ENCODE measurements at places on chromosomes 6 and 20.

DNA sequence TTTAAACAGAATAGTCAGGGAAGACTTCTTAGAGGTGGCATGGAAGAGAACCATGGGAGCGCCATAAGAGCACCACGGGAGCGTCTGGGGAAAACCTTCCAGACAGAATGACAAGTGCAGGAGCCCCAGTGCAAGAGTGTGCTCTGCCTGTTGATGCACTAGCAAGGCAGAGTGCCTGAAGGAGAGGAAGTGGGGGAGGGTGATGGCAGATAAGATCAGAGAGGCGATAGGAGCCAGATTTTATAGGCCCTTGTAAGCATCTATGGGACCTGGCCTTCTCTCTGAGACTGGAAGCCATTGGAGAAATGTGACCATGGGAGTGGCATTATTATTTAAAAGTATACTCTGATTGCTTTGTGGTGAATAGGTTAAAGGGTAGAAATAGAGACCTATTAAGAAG, 13.1 kb downstream of the FUCA2 start:
- no peak for DNase-seq

GRCh38 chr20:53718142-53719021, 124.7 kb upstream of the ZNF217 start:
- no peak for DNase-seq

GRCh38 chr20:38550274-38550673, 30.7 kb upstream of the ADIG start:
- DNase-seq, result no peak

DNA sequence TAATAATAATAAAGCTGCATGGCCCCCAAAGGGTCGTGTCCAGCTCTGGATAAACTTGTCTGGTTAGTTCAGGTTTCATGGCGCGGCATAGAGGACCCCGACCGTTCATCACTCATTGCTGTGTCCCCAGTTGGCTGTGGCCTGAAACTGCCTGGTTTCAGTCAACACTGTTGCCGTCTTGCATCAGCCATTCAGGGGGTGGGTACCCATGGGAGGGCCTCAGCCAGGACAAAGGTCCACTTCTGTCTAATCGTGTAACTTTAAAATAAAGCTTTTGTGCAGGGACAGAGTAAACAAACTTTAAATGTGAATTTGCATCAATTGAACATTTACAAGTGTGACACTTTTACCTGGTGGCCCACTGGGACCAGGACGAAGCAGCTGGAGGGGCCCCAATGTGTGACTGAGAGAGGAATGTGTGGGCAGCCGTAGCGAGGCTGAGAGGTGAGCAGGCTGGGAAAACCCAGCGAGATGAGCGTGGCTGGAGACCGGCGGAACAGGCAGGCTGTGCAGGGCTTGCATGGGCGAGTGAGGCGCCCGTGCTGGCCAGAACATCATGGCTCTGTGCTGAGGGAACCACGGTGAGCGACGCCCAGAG, 22.3 kb upstream of the UNC93A start:
- peak; percentile 81 for DNase-seq

GRCh38 chr20:57389695-57390603, 1.2 kb upstream of the RBM38 start:
- peak; percentile 65 for DNase-seq

GRCh38 chr6:149830731-149831307, 33.3 kb downstream of the LRP11 start:
- DNase-seq, result no peak

GRCh38 chr6:3569816-3570215, 113.0 kb upstream of the SLC22A23 start:
- no peak for DNase-seq

- DNase-seq, result peak; percentile 51
These were observed 84.8 kb downstream of the TAF4 start for GRCh38 chr20:61980647-61981583.

- DNase-seq, result peak; percentile 29
These were observed 136.0 kb upstream of the TOP1 start for GRCh38 chr20:40892642-40893041.

GRCh38 chr6:142700671-142701312, 244.2 kb downstream of the HIVEP2 start:
- DNase-seq, result no peak

DNA sequence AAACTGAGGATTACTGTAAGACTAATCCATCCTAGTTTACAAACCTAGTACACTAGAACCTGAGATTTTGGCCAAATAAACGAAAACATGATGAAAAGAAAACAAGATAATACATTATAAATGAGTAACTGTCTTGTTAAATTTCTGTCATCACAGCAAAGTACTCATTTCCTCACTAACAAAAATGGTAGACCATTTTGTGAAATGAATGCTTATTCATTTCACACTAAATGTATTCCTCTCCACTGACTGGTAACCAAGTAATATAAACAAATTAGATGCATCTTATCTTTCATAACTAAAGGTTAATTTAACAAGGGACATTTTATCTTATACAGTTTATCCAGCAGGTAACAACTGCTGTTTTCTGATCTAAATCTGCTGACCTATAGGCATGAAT, 143.7 kb downstream of the REV3L start:
- no peak for DNase-seq

DNA sequence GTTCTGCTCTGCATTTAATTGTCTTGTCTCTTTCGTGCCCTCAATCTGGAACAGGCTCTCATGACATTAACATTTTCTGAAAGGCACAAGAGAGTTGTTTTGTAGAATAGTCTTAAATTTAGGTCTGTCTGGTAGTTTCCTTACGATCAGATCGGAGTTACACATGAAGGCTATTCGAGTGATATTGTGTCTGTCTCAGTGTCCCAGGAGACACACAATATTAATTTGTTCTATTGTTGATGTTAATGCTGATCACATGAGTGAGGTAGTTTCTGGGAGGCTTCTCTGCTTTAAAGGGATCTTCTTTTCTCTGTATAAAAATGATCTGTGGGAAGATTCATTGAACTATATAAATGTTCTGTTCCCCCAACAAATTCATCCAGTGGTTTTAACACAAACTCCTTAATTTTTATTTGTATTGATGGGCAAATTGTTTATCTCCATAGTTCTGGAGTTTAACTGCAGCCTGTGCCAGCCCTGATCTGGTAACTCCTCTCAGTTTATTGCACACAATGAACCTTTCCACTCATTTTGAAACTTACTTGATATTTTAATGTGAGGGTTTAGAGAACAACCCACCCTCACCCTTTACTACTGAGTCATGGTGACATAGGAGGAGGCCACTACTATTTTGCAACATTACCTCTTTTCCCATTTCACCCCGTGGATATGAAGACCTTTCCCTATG, 223.0 kb downstream of the CBLN4 start:
- no peak for DNase-seq

- no peak for DNase-seq
These were observed 5.4 kb downstream of the UCKL1 start for GRCh38 chr20:63950701-63951397.

- DNase-seq, result no peak
These were observed 622.8 kb upstream of the EPHA7 start for GRCh38 chr6:94041945-94042709.

DNA sequence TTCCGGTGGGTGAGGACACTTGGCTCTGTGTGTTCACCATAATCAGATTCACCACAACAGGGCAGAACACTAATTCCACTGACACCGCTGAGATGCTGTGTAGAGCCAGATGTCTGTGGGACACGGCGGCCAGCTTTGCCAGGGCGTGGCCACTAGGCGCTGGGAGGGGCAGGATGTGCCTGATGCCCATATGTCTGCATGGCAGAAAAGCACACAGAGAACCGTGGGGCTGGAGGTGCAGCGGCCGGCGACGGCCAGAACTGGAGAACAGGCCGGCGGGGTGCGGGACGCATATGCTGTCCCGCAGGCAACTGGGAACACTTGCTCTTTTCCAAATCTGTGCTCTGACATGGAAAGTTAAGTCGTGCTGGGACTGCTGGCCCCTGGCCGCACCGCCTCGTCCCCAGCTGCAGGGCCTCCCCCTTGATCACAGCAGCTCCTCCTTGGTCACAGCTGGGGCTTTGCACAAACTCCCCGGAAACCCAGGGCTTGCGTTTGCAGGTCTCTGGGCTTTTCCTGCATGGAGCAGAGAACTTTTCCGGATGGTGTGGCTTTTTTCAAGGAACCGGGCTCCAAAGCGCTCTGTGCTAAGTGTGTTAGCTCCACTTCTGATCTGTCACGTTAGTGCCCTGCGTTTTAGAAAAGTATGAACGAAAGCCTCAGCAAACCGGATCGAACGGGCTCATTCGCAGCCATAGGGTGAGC, 31.1 kb downstream of the NTSR1 start:
- peak; percentile 22 for DNase-seq

- no peak for DNase-seq
These were observed 4.1 kb upstream of the TXLNB start for GRCh38 chr6:139295901-139296300.

DNA sequence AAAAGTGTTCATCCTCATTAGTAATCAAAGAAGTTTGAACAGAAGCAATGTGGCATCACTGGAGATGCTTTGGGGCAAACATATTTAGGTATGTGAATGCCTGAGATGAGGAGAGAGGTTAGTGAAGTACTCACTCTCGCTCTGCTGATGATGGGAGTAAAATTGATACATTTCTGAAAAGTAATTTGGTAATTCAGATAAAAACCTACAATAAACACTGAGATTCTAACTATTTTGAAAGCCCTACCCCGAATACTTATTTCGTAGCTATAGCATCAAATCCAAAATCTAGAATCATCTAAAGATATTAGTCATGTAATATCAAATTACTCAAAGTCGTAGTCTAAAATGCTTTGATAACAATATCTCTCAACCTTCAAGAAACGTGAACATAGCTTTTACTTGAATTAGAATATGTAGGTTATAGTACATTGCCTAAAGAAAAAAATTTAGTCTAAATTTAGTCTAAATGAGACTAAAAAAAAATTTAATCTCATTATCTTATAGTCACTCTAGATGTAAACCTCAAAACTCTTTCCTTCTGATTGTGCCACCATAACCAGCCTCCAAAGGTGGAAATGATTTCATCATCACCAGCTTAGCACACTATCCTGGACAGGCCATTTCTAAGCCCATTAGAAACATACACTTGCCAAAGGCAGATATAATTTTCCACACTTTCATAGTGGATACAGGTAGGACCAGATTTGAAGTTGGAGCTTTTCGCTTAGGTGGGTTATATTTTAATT, 232.5 kb upstream of the TAB2 start:
- no peak for DNase-seq

- no peak for DNase-seq
These were observed 112.1 kb downstream of the TCP11 start for GRCh38 chr6:35028781-35029769.

GRCh38 chr6:76250666-76251065, 178.2 kb upstream of the IMPG1 start:
- no peak for DNase-seq

GRCh38 chr6:95545226-95545625, 32.1 kb upstream of the MANEA start:
- DNase-seq, result no peak

DNA sequence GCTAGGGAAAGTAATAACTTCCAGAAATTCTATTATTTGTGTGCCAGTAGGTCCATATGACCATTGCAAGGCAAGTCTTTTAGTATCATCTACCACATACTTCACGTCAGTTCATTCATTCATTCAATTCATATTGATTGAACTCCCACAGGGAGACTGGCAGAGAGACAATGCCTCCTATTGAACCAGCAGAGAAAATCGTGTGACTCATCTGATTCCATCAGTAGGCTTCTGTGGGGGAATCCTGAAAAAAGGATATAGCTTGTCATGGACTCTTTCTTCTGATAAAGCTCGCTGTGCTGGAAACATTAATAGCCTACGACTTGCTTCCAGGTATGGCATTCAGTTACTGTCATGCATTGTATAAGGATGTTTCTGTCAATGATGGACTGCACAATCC, 45.3 kb upstream of the CNR1 start:
- no peak for DNase-seq

- DNase-seq, result no peak
These were observed 15.8 kb downstream of the TRAPPC3L start for GRCh38 chr6:116529466-116530290.

GRCh38 chr20:51160821-51161220, 137.9 kb upstream of the KCNG1 start:
- DNase-seq, result no peak

DNA sequence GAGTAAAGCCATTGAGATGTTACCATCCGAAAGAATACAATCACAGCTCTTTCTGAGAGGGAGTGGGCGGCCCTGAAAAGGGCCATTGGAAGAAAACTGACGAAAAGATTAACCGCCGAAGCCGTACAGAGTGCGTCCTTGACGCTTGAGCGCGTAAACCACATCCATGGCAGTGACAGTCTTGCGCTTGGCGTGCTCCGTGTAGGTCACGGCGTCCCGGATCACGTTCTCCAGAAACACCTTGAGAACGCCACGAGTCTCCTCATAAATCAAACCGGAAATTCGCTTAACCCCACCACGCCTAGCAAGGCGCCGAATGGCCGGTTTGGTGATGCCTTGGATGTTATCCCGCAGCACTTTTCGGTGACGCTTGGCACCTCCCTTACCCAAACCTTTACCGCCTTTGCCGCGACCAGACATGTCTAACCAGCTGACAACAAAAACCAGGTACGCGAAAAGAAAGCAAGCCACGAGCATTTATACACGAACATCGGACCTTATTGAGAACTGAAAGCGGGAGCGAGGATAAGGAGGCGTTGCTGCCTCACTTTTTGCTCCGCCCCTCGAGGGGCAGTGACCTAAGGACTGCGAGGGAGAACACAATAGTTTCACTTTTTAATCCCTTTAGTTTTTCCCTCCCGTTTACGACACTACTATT, 60.3 kb upstream of the HFE start:
- DNase-seq, result peak; percentile 94

- DNase-seq, result no peak
These were observed 69.7 kb upstream of the ADGRF4 start for GRCh38 chr6:47628448-47629272.

DNA sequence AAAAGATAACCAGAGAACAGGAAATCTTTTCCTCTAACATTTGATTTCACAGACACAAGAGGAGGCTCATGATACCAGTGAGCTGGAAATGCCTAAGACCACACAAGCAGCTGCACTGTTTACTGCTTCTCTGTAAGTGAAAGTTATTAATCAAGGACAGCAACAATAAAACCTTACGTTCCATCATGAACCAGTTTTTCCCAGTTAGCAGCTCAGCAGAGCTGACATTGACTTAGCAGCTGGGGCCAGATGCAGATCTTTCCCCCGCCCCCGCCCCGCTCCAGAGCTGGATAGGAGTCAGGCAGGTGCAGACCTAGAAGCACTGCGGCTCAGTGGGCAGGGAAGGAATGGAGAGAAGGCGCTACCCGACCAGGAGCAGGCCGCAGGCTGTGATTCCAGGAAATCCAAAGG, 275.2 kb downstream of the GMDS start:
- no peak for DNase-seq

GRCh38 chr6:11770546-11771466, 7.8 kb downstream of the ADTRP start:
- DNase-seq, result peak; percentile 62

DNA sequence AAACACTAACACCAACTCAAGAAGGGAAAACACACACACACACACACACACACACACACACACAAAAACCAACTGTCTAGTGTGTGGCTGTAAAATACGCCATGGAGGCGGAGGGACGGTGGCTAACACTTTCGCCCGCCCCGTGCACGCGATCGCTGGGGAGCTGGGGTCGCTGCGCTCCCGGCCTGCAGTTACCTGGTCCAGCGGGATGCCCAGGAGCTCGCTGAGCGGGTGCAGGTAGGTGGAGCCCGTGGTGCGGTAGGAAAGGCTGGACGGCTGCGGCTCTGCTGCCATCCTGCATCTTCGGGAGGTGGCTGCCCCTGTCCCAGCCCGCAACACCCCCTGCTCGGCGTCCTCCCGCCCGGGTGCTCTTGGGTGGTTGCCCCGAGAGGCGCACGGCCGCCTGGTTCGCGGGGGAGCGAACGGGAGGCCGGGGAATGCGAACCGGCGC, 303 bp downstream of the MBOAT1 start:
- DNase-seq, result peak; percentile 79

GRCh38 chr6:108966855-108967755, 118.9 kb downstream of the ARMC2 start:
- DNase-seq, result no peak
